Upper lobe of right lung (tissue), 1 donor: ENCODE measurements at places on chromosomes 2 and 18.

- DNase-seq, result no peak
Measured at GRCh38 chr2:187532333-187533120, 21.7 kb downstream of the TFPI start.

DNA sequence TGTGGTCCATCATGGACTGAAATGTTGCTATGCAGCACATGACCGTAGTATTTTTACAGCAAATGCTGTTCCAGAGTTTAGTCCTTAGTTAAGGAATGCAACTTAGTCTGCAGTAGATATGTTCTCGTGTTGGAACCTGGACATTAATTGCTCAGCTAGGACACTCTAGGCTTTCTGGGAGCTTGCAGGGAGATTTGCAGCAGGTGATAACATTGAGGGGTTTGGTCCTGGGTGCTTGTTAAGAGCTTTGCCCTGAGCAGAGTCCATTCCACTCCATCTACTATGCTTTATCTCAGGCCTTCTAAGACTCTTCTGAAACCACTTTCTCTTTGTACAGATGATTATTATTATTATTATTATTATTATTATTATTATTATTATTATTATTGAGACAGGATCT, 27.1 kb downstream of the DRC1 start:
- no peak for DNase-seq

DNA sequence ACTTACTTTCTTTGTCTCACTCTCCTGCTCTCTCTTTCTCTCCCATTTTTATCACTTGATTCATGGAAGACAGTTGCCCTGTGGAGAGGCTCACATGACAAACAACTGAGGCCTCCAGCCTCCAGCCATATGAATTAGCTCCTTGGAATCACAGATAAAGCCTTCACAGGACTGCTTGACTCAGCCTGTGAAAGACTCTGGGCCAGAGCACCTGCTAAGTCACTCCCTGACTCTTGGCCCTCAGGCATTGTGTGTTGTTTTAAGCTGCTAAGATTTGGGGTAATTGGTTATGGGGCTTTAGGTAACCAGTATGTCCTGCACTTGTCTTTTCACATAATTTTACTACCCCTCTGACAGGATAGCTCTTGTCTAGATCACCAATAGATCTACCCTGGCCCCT, 334.9 kb downstream of the SOX11 start:
- no peak for DNase-seq

- no peak for DNase-seq
Measured at GRCh38 chr2:173232956-173233744, 121.5 kb upstream of the CDCA7 start.

DNA sequence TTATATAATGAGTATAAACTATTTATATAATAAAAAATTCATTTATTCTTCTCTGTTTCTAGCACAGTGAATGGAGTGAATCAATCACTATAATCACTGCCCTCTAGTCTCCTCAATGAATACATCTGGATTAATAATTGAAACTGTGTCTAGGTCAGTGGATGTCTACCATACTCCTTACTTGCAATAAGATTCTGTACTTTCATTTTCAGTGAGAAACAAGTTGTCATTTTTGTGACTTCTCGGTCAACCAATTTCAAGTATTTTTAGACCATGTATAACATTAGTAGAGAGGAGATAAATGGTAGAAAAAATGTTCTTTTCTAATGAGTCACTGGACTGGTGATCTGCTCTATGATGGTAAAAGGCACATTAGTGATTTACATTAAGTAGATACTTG, 799.6 kb upstream of the CHAC2 start:
- DNase-seq, result no peak

GRCh38 chr2:27705851-27706622, 42.3 kb downstream of the SLC4A1AP start:
- no peak for DNase-seq

DNA sequence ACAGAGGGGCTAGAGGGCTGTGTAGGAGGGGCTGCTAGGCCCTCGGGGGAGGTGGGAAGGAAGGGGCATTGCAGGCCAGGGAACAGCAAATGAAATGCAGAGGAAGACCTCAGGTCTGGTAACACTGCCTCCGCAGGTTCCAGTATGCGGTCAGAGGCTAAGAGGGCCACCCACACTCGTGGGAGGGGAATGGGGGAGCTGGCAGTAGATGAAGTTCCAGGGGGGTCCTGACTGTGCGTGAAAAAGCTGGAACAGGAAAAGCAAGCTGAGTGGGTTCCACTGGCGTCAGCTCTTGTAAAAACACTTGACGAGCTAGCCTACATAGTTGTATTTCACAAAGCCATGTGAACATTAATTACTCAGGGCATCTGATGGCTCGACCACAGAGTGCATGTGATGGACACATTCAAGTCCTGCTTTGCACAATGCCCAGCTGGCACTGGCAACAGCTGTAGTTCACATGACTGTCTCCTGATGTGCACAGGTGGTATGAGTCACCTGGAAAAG, 29.0 kb upstream of the PTPN4 start:
- DNase-seq, result peak; percentile 80

- no peak for DNase-seq
Measured at GRCh38 chr18:56423626-56424025, 214.8 kb downstream of the TXNL1 start.

DNA sequence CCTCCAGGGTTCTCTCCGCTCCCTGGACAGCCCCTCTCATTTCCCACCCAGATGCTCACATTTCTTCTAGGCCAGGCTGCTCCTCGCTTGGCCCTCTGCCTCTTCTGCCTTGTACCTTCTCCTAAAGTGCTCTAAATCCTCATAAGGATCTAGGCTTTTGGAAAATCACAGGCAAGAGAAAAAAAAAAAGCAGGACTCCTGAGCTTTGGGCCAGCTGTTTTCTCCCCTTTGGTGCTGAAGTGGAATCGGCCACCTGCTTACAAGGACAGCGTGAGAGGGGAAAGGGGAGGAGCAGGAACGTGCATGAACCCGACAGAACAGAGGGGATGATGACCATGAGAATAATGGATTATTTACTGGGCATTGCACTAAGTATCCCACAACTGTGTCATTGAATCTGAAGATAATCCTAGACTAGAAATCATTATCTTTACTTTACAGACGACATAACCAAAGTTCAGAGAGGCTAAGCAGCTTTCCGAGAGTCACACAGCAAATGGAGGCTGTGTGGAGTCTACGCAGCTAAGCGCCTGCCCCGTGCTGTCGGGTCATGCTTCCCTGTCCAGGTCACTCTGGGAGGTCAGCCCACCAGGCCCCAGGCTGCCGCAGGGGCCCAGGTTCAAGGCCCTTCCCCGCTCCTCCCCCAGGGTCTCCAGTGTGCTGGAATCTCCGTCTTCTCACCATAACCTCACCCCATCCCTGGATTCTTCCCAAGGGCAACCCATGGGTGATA, 141.9 kb downstream of the PXDN start:
- DNase-seq, result no peak

- peak; percentile 81 for DNase-seq
Measured at GRCh38 chr18:22169889-22170420, 566 bp downstream of the GATA6 start.

DNA sequence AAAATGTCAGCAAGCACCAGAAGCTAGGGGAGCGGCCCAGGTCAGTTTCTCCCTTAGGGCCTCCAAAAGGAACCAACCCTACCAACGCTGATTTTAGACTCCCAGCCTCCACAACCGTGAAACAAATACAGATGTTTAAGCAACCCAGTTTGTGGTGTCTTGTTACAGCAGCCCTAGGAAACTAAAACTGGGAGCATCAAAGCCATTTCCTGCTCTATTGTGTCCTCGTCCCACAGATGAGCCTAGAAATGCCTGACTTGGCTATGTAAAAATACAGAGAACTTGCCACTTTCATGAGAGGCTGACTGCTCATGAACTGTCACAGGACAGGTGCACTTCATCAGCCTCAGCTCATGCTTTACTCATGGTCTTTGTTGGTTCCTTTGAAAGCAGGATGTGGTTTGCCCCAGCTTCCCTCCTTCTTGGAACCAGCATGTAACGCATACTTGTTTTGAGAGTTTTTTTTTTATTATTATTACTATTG, 97.6 kb upstream of the SLC39A10 start:
- DNase-seq, result no peak

GRCh38 chr2:63379451-63379850, 208.8 kb downstream of the WDPCP start:
- DNase-seq, result no peak

DNA sequence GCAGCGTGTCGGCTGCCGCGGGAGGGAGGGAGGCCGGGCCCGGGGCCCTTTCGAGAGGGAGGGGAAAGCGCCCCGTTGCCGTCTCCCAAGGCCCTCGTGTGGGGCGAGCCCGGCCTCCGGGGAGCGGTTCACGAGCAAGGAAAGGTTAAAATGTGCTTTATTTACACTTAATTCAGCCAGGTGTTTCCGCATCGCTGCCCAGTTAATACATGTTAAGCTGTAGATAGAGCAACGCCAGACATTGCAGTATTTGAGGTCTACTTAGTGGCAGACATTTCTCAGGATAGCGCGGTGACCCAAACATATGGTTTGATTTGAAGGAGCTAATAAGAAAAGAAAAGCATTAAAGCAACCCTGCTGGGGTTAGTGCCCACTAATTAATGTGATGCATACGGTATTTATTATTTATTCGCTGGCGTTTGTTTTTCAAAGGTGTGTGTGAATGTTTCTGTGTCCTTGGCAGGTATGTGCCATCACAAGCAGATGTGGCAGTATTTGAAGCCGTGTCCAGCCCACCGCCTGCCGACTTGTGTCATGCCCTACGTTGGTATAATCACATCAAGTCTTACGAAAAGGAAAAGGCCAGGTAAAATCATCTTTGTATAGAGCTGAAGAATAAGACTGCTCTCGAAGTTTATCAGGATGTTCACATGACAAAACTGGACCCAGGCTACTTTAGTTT, 571 bp downstream of the EEF1B2 start:
- DNase-seq, result no peak

GRCh38 chr2:169716238-169716886, 17.3 kb upstream of the KLHL23 start:
- DNase-seq, result no peak

DNA sequence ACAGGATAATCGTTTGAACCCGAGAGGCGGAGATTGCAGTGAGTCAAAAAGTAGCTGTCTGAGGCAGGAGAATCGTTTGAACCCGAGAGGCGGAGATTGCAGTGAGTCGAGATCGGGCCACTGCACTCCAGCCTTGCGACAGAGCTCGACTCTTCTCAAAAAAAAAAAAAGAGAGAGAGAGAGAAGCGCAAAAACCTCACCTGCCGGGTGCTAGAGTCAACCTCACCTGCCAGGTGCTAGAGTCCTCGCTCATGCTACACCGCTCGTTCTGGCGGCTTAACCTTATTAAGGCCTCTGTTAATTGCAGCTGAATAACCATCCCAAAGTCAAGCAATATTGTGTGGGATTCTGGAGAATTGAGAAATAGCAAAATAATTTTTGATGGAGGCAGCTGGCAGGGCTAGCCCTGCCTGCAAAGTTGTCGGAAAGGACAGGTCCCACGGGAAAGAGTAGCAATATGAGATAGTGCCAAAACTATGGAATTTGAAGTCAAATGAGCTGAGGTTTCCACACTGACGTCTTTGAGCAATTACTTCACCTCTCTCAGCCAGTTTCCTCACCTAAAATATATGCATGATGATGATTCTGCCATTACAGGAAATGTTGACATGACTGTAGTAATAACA, 644 bp upstream of the DYM start:
- no peak for DNase-seq

- DNase-seq, result no peak
Measured at GRCh38 chr2:236973343-236973980, 112.2 kb upstream of the COPS8 start.

DNA sequence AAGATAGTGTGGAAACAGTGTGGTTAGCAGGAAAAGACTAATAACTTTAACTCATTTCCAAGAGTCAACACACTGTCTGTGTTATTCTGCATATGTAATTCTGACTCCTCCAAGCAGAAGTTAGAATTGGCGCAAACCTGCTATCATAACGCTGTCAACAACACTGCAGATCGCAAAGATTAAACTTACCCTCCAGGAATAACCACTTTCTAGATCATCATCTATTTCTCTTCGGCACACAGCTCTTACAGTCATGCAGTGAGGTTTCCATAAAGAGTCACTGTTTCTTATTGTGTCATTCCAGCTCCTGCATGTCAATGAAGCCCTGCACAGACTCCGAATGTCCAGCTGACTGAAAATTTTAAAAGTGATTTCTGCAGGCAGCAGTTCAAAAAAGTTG, 2.4 kb downstream of the FBXO48 start:
- no peak for DNase-seq

DNA sequence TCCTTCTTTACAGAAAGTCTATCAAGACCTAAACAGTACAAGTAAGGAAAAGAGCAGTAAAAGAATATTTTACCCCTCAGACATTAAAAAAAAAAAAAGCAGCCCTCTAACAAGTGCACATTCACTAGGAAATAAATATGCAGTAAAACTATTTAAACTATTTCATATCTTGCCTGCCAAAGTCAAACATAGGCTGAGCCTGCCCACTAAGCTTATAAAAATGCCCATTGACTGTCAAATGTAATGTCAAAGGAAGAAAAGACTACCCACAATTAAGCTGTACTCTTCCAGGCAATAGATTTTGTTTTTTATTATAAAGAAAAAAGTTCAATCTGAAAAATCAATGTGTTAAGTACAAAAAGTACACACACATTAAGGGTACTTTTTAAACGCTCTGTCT, 11.8 kb downstream of the ALS2 start:
- DNase-seq, result no peak

GRCh38 chr2:135905679-135906078, 29.4 kb upstream of the MCM6 start:
- DNase-seq, result no peak
